ENCODE measurements at places on chromosomes 4 and X. TPM values are rescaled to one million over a fixed set of nuclear protein-coding genes. Genes with fewer than 3 reads are reported as not detected.

CLRN2 gene
- total RNA-seq: not detected

MAGED4 gene
- 0.57 TPM for total RNA-seq

DOCK11 gene
- 0.36 TPM for total RNA-seq

SSX4B gene
- not detected for total RNA-seq

DCAF8L2 gene
- not detected for total RNA-seq

CHIC1 gene
- 5.3 TPM for total RNA-seq

HMX1 gene
- not detected for total RNA-seq

NPY2R gene
- total RNA-seq: not detected

LARP7 gene
- 20.8 TPM for total RNA-seq

ARMCX2 gene
- 33.0 TPM for total RNA-seq

All from nasal cavity respiratory epithelium epithelial cell of viscerocranial mucosa (primary cell).